ENCODE measurements at places on chromosomes 6 and 20.

DNA sequence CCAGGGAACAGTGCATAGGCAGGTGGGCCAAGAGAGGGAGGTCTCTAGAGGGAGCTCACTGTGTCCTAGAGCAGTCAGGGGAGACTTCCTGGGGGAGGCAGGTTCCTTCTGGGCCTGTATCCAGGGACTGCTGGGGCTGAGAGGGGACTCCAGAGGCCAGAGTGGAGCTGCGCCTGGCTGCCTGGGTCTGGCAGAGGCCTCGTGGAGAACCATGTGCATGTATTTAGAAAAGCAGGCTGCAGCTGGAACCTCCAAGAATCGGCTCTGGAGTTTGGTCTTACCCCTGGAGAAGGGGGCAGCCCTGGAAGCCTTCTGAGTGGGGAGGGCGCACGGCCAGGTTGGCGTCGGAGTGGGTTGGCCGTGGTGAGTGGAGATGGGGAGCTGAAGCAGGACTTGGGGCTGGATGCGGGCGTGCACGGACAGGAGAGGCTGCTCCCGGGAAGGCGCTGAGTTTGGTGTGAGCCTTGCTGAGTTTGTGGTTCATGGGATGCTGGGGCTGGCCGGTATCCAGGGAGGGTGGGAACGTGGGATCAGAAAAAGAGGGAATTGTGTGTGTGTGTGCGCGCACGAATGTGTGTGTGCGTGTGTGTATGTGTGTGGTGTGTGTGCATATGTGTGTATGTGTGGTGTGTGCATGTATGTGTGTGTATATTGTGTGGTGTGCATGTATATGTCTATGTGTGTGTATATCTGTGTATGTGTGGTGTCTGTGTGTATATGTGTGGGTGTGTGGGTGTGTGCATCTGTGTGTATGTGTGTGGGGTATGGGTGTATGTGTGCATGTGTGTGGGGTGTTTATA is 10.8 kb downstream of the VSTM2L start:
- DNase-seq = no peak

DNA sequence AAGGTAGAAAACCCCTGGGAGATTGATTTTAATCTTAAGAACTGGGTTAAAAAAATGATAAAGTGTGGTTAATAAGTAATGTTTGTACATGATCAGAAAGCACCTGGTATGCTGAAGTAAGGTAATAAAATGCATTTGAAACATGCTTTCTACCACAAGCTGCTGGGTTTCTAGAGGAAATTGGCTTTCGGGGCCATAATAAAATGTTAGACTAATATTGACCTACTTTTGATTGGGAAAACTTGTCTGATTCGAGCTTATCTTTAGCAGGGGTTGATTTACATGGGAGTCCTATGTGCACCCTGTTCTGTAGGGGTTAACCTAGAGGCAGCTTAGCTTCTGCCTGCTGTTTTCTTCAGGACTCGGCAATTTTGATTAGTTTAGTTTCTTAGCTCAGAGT is 50.5 kb downstream of the CRYBG1 start:
- DNase-seq = no peak

- no peak for DNase-seq
Observed at GRCh38 chr6:14450578-14450977, 333.0 kb downstream of the CD83 start.

- DNase-seq = no peak
Observed at GRCh38 chr6:642805-643204, 14.1 kb downstream of the HUS1B start.

- DNase-seq = no peak
Observed at GRCh38 chr6:3884007-3884745, 35.0 kb downstream of the FAM50B start.

DNA sequence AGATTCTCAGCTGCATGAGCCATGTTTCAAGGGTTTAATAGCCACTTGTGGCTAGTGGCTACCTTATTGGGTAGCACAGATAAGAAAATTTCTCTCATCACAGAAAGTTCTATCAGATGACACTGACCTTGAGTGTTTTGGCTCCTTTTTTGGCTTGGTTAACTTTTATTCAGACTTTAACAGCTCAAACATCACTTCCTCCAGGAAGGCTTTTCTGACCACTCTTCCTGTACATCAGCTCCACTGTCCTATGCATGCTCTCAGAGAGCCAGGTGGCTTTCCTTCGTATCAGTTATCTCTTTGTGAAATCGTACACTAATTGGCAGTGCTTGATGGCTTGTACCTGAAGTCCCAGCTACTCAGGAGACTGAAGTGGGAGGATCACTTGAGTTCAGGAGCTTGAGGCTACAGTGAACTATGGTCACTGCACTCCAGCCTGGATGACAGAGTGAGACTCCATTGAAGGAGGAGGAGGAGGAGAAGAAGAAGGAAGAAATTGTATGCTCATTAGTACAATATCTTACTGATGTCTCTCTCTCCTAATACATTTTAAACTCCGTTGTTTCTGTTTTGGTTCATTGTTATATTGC is 10.7 kb downstream of the MAFB start:
- no peak for DNase-seq

- no peak for DNase-seq
Observed at GRCh38 chr6:75143191-75143590, 62.7 kb downstream of the COL12A1 start.

GRCh38 chr6:141988954-141989705 is 143.6 kb upstream of the GJE1 start:
- no peak for DNase-seq

DNA sequence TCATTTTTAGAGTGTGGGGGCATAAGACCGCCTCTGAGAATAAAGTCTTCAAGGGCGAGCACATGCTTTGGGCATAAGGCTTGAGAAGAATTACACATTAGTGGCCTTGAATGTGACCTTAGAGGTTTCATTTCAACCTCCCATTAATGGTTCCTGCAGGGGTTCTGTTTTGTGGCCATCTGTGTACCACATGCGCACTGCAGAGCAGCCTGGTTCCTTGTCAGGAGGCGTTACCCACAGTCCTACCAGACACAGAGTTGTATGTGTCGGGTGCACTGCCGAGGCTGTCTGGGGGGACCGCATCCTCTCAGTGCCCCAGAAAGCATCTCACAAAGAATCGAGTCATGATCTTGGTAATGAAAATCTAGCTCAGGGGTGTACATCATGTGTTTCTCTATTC is 115.7 kb downstream of the B3GAT2 start:
- DNase-seq = no peak

- DNase-seq = no peak
Observed at GRCh38 chr20:54013471-54013870, 56.9 kb downstream of the BCAS1 start.

DNA sequence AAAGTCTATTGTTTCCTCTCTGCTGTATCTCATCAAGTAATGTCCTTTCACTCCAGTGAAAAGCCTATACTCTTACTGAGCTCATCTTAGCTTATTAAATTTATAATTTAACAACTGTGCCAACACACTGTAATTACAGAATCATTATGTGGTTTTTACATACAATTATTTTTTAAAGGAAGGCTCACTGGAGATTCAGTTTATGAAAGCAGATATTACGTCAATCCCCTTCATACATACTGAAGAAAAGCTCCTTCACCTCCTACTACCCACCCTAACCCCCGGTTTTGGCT is 28.1 kb downstream of the ARHGAP18 start:
- no peak for DNase-seq

DNA sequence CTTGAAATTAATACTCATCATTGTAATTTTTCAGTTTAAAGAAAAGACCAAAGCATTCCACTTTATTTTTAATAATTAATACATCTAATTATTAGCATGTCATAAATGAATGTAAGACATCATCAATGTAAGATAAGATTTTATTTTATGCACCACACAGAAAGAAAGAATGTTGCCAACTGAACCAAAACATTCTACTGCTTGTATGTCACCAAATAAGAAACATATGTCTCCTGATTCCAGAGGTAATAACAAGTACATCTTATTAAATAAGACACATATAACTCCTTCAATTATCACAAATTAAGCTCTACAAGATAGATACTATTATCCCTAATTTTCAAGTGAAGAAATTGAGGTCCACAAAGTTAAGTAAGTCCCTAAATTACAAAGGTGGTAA is 189.5 kb downstream of the GMDS start:
- no peak for DNase-seq

DNA sequence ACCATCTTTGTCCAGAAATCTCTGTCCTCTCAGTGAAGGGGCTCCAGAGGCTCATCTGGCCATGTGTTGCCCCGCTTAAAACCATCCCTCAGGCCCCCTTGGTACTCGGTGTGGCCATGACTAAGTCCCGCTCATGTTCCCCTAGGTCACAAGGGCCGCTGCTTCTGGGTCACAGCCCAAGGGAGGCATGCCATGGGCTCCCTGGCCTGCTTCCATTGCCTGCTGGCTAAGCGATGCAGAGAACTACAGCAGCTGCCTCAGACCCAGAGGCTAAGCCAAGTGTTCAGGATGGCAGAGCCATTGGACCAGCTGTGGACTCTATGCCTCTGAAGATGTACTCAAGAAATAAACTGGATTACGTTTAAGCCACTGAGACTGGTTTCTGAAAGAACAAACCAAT is 95.5 kb downstream of the ZFP64 start:
- no peak for DNase-seq

GRCh38 chr20:50563133-50563944 is 53.2 kb downstream of the PTPN1 start:
- no peak for DNase-seq

DNA sequence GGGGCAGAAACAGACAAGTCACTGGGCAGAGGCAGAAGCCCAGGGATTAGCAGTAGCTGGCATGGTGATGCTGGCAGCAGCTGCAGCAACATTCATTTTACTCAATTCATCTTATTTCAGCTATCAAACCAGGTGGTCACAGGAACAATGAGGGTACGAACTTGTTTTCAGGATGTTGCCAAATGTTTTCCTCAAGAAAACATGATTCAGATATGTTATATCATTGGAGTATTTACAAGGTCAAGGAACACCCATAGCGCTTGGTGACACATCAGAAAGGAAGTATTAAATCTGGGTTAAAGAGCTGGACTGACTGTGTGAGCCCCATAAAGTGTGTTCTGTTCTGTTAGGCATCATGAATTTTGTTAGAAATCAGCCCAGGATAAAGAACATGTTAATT is 456.9 kb upstream of the ID4 start:
- DNase-seq = no peak

- DNase-seq = no peak
Observed at GRCh38 chr6:166258854-166259276, 49.3 kb downstream of the PRR18 start.

- no peak for DNase-seq
Observed at GRCh38 chr6:148401571-148401970, 58.9 kb downstream of the SASH1 start.

GRCh38 chr20:33132513-33133372 is 35.2 kb upstream of the BPIFA2 start:
- DNase-seq = no peak

GRCh38 chr20:19815553-19815991 is 57.5 kb downstream of the RIN2 start:
- peak; percentile 66 for DNase-seq

- no peak for DNase-seq
Observed at GRCh38 chr6:157995458-157995857, 13.8 kb downstream of the SYNJ2 start.

- DNase-seq = no peak
Observed at GRCh38 chr6:22631091-22631490, 61.7 kb downstream of the HDGFL1 start.

GRCh38 chr20:56875052-56875659 is 246.1 kb downstream of the TFAP2C start:
- DNase-seq = peak; percentile 18

- no peak for DNase-seq
Observed at GRCh38 chr20:45834797-45835161, 1.2 kb downstream of the SNX21 start.

Measured in GOT3 (cell line).